ENCODE measurements at places on chromosomes 16 and 17. TPM values are rescaled to one million over a fixed set of nuclear protein-coding genes. Genes with fewer than 3 reads are reported as not detected.

Gene CCL22
- total RNA-seq, result 0.72 TPM

Gene USH1G
- not detected for total RNA-seq

Gene PIRT
- total RNA-seq, result not detected

Gene GTF3C1
- 54.1 TPM for total RNA-seq

Gene NETO2
- total RNA-seq, result 3.0 TPM

Gene SPATA32
- 0.12 TPM for total RNA-seq

GRCh38 chr16:49414671-49415070 is 41.1 kb downstream of the C16orf78 start:
- no peak overlapping the region for H3K4me3 ChIP-seq
- no peaks in the 10 kb centered on the region for H3K36me3 ChIP-seq
- no peaks in the 10 kb centered on the region for H3K27me3 ChIP-seq
- no peaks in the 10 kb centered on the region for H3K4me1 ChIP-seq
- DNase-seq, result no peak

- no peak overlapping the region for H3K4me3 ChIP-seq
- no peaks in the 10 kb centered on the region for H3K36me3 ChIP-seq
- no peaks in the 10 kb centered on the region for H3K4me1 ChIP-seq
- H3K27ac ChIP-seq, result no peak overlapping the region
- H3K27me3 ChIP-seq, result no peaks in the 10 kb centered on the region
Measured at GRCh38 chr16:65744401-65744800, 622.1 kb upstream of the CDH5 start.

- peaks cover 30% of the 10 kb centered on the region for H3K4me1 ChIP-seq
- DNase-seq, result peak; percentile 75
- no peaks in the 10 kb centered on the region for H3K27me3 ChIP-seq
- H3K4me3 ChIP-seq, result no peak overlapping the region
Measured at GRCh38 chr16:89122322-89122851, 28.7 kb downstream of the ACSF3 start.

GRCh38 chr16:89536371-89536770 is 24.1 kb upstream of the RPL13 start:
- peaks cover 23% of the 10 kb centered on the region for H3K36me3 ChIP-seq
- H3K4me3 ChIP-seq, result no peak overlapping the region
- H3K27me3 ChIP-seq, result no peaks in the 10 kb centered on the region

GRCh38 chr17:82424001-82424862 is 5.8 kb upstream of the OGFOD3 start:
- H3K27ac ChIP-seq, result no peak overlapping the region
- no peak overlapping the region for H3K4me3 ChIP-seq
- H3K27me3 ChIP-seq, result no peaks in the 10 kb centered on the region
- peak; percentile 79 for DNase-seq
- peaks cover 14% of the 10 kb centered on the region for H3K4me1 ChIP-seq

GRCh38 chr17:63035271-63035670 is 69.2 kb downstream of the TANC2 start:
- no peak overlapping the region for H3K4me3 ChIP-seq
- peaks cover 19% of the 10 kb centered on the region for H3K4me1 ChIP-seq
- H3K36me3 ChIP-seq, result peaks cover 2% of the 10 kb centered on the region
- DNase-seq, result no peak
- H3K27me3 ChIP-seq, result peaks cover 2% of the 10 kb centered on the region

DNA sequence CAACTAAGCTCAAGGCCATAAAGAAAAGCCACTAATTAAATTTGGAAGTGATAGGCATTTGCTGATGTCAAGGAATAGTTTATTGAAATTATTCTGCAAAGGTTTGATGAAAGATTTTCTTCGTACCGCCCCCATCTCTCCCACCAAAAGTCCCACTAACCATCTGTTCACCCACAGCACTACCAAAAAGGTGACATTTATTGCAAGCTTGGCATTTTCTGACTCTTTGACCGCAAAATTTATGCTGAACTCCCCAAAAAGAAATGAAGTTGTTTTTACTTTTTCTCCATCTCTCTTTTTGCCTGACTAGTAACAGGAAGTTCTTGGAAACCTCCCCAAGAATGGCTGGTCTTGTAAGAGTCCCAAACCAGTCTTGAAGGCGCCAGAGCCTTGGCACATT is 384.9 kb upstream of the SOX9 start:
- no peak for DNase-seq
- no peaks in the 10 kb centered on the region for H3K36me3 ChIP-seq
- no peak overlapping the region for H3K4me3 ChIP-seq
- H3K27ac ChIP-seq, result no peak overlapping the region
- no peaks in the 10 kb centered on the region for H3K4me1 ChIP-seq
- no peaks in the 10 kb centered on the region for H3K27me3 ChIP-seq

DNA sequence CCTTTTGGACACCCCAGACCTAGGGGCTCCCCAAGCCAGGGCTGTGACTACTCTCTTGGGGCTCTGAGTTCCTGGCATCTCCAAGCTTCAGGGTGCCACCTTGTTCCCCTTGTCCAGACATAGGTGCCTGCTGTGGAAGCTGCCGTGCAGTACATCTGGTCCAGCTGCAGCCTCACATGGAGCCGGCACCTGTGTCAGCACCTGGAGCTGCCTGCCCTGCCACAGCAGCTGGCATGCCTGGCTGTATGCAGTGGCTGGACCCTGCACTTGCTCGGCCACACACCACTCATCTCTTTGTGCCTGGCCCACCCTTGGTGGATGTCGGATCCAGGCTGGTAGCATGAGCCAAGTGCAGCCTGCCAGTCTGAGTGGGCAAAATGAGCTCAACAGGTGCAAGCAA is 775.8 kb downstream of the CDH11 start:
- no peaks in the 10 kb centered on the region for H3K27me3 ChIP-seq
- no peaks in the 10 kb centered on the region for H3K4me1 ChIP-seq
- H3K4me3 ChIP-seq, result no peak overlapping the region
- no peak for DNase-seq
- no peak overlapping the region for H3K27ac ChIP-seq
- H3K36me3 ChIP-seq, result no peaks in the 10 kb centered on the region

GRCh38 chr17:41707803-41708669 is 4.1 kb upstream of the GAST start:
- DNase-seq, result no peak
- H3K27ac ChIP-seq, result no peak overlapping the region
- H3K4me3 ChIP-seq, result no peak overlapping the region
- H3K27me3 ChIP-seq, result no peaks in the 10 kb centered on the region
- H3K4me1 ChIP-seq, result peaks cover 4% of the 10 kb centered on the region
- H3K36me3 ChIP-seq, result no peaks in the 10 kb centered on the region

DNA sequence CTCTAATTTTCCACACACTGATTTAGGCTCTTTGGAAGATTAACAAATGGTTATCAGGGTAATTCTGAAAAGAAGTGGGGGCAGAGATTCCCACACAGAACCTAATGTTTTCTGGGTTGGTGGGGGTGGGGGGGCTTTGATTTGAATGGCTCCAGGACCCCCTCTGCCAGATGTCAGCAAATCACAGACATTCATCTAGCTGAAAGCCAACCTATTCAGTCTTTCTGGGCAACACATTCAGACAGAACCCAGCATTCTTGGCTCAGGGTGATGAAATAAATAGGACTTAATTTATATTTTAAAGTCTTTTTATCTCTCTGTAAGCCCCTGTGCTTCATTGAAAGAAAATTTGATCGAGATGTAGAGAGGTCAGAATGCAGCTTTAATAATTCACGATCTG is 533.2 kb downstream of the XYLT1 start:
- no peak for DNase-seq
- no peaks in the 10 kb centered on the region for H3K4me1 ChIP-seq
- H3K27me3 ChIP-seq, result no peaks in the 10 kb centered on the region
- no peaks in the 10 kb centered on the region for H3K36me3 ChIP-seq
- H3K27ac ChIP-seq, result no peak overlapping the region
